Stimulated activated CD4-positive, alpha-beta T cell treated with anti-CD3 and anti-CD28 coated beads, Interleukin-2, amount 100 ng/mL, for 24 hours (primary cell): ENCODE measurements at places on chromosomes 11 and 22.

DNA sequence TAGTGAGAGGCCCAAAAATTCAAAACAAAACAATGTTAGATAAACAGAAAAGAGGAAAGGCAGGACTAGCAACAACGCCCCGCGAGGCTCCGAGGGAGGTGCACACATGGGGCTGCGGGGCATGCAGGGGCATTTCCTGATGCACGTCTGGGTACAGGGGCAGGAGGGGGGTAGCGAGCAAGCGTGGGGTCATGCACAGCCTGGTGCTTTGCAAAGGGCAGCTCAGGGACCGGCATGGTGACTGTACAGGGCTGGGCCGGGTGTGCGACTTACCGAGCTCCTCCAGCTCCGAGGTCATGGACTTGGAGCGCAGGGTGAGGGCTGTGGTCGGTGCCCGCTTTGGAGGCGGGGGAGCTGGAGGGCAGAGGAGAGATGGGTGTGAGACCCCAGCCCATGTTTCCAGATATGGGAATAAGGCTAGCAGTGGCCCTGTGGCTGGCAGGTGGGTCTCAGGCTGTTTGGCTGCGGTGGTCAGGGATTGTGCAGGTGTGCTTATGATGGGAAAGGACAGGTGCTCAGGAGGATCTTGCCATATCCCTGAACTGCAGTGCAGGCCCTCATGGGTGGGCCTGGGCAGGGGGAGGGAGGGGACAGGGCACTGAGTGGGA is 103.7 kb downstream of the CTTN start:
- no peak for DNase-seq

GRCh38 chr11:30852091-30852490 is 265.9 kb upstream of the MPPED2 start:
- no peak for DNase-seq

GRCh38 chr11:79708319-79708932 is 267.6 kb upstream of the TENM4 start:
- no peak for DNase-seq

DNA sequence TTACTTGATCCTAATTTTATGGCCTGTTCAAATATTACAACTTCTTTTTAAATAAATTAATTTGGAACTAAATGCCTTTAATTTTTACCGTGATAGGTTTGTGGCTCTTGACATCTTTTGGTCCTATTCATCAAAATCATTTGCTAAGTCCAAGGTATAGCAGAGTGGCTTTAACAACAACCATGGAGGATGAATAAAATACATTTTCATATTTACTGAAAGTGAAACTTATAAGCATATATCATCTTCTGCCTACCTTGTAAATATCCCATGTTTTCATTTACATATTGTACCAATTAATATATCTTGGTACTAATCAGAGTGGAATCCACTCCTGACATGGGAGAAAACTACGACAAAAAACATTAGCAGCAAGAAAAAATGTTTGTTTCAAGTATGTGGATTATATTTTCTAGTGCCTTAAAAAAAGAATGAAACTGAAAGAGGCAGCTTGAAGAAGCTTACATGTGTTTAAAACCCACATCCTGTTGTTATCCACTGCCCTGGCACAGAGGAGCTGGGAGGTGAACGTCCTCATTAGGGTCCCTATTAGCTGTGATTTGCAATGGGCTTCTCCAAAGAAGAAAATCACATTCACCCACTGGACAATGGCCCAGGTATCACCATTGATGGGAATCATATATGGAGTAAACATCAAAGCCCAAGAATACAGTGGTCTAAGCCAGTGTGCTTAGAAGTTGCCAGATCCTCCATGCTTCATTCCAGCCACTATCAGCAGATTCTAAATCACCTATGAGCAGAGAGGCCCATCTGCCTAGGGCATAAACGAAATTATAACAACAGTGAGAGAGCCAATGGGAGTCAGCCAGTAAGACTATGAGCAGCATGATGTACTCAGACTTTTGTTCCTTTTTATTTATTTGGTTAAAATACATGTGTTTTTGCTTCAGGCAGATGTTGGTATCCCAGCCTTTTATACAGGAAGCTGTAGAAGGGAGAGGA is 84.7 kb downstream of the MAML2 start:
- peak; percentile 36 for DNase-seq

- DNase-seq: no peak
Observed at GRCh38 chr11:15114501-15115475, at the start of gene INSC. Gene INSC (plus strand): TSS chr11:15114923. CDS start chr11:15149175, 34,252 bp downstream.

DNA sequence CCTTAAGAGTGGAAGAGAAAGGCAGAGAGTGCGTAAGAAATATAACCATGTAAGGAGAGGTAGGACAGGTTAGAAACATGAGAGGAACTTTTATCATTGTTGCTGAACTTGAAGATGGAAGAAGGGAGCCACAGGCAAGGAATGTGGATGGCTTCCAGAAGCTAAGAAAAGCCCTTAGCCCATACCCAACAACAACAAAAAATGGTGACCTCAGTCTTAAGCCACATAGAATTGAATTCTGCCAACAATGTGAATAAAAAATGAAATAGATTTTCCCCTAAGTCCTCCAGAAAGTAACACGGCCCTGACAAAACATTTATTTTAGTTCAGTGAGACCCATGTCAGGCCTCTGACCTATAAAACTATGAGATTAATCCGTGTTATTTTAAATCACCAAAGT is 767.3 kb downstream of the FAM181B start:
- no peak for DNase-seq

GRCh38 chr11:127071606-127072005 is 71.0 kb upstream of the KIRREL3 start:
- no peak for DNase-seq

DNA sequence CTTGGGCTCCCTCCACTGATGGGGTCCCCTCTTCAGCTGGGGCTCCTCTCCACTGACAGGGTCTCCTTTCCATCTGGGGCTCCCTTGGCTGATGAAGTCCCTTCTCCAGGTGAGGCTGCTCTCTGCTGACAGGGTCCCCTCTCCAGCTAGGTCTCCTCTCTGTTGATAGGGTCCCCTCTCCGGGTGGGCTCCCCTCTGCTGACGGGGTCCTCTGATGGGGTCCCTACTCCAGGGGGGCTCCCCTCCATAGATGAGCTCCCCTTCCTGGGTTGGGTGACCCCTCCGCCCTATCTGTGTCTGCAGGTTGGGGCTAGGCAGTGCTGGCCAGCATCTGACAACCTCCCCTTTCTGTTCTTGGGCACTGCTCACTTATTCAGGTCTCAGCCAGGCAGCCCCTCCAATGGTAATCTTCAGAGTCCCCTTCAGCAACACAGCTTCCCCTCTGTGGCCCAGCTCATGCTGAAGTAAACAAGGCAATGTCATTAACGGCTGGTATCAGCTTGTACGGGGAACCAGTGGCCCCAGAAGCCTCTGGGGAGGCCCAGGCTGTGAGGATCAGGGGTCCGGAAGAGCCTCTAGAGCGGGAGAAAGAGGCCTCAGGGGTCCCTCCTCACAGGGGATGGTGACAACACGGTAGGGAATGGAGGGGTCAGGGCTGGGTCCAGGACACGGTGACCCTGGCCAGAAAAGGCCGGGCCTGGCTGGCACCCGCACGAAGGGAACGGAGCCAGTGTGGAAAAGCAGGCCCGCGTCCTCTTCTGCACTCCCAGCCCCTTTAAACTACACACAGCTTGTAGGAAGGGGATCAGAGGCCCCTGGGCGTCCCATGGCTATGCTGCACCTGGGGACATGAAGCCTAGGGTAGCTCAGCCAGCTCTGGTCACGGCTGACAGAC is 9.6 kb upstream of the CD81 start:
- DNase-seq: no peak

GRCh38 chr11:70466154-70466553 is 67.8 kb downstream of the CTTN start:
- peak; percentile 10 for DNase-seq

GRCh38 chr22:42154293-42155052 is 23.9 kb upstream of the CYP2D6 start:
- DNase-seq: no peak

DNA sequence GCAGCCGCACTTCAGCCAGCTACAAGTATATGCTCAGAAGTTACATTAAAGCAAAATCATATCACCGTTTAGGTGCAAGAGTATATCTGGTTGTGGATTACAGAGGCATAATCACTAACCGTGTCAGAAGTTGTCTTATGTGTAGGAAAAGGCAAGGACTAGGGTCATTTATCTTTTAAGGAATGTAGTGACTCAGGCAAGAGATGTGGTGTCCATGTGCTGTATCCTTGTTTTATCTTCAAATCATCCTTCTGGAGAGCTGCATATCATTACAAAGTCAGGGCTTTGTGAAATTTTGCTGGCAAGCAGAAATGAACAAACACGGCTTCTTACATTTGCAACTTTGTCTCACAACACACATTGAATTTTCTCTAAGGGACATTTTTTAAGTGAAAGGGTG is 12.7 kb upstream of the CHORDC1 start:
- no peak for DNase-seq

GRCh38 chr11:61153593-61154095 is 7.6 kb downstream of the VPS37C start:
- no peak for DNase-seq

DNA sequence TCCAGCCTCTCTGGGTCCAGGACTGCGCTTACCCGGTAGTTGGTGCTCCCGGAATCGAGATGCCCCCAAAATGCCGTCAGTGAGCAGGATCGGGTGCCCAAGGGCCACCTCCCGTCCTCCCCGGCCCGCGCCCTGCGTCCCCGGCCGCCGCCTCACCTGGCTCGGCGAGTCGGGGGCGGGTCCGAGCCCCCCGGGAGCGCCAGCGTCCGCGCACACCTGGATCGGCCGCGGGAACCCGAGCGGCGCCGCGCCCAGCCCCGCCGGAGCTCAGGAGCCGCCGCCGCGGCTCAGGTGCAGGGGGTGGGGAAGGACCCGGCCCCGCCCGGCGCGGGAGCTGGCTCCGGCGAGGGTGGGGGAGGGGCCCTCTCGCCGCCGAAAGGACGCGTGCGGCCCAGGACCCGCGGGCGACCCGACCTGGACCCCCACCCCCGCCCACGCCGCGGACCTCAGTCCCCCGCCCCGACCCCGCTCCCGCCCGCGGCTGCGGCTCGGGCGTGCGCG is at the start of gene SHANK2:
SHANK2 (minus strand) TSS at position 309 of the 501 bp plus-strand sequence. CDS start 105,251 bp downstream, outside the sequence.
- no peak for DNase-seq

- DNase-seq: no peak
Observed at GRCh38 chr11:72578991-72579815, 95.0 kb downstream of the PDE2A start.

- DNase-seq: no peak
Observed at GRCh38 chr11:35288817-35289541, 130.4 kb downstream of the SLC1A2 start.
